ENCODE measurements at places on chromosomes 4 and X.

GRCh38 chrX:109270580-109271484 lies 211.1 kb downstream of the GUCY2F start:
- DNase-seq: peak; percentile 12

GRCh38 chr4:38565271-38566199 lies 98.5 kb upstream of the KLF3 start:
- DNase-seq: no peak

DNA sequence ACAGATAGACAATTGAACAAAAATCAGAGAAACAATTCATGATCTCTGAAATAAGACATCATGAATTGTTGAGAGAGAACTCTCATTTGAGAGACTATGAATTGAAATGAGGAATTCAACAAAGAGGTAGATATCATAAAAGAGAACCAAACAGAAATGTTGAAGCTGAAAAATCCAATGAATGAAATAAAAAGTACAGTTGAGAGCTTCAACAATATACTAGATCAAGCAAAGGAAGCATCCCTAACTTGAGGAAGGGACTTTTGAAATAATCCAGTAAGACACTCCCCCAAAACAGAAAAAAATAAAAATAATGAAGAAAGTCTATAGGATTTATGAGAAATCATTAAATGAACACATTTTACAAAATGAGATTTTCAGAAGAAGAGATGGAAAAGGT lies 310.0 kb upstream of the PCDH10 start:
- no peak for DNase-seq

DNA sequence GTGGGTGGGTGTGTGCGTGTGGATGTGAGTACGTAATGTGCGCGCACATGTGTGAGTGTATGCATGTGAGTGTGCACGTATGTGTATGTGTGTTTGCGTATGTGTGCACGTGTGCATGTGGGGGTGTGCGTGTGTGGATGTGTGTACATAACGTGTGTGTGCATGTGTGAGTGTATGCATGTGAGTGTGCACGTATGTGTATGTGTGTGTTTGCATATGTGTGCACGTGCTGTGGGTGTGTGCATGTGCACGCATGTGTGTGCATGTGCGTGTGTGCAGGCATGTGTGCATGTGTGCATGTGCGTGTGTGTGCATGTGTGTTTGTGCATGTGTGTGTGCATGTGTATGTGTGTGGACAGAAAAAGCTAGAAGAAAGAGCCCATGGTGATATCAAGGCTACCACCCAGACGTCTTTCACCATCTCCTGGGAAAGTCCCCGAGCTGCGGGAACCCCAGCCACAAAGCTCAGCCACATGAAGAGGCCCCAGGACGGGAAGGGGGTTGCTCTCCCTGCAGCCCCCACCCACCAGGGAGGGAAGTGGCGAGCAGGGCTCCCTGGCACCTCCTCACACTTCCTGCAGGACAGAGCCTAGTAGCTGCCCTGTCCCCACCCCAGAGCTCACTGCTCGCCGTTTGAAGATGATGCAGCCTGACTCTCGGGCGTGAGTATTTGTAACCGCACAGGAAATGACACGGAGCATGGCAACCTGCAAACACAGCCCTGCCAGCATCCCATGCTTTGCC lies 108.3 kb downstream of the DCTD start:
- DNase-seq: peak; percentile 85

- no peak for DNase-seq
Measured at GRCh38 chr4:150152766-150153165, 74.5 kb downstream of the DCLK2 start.

GRCh38 chrX:100120956-100121355 lies 289.1 kb downstream of the PCDH19 start:
- no peak for DNase-seq

DNA sequence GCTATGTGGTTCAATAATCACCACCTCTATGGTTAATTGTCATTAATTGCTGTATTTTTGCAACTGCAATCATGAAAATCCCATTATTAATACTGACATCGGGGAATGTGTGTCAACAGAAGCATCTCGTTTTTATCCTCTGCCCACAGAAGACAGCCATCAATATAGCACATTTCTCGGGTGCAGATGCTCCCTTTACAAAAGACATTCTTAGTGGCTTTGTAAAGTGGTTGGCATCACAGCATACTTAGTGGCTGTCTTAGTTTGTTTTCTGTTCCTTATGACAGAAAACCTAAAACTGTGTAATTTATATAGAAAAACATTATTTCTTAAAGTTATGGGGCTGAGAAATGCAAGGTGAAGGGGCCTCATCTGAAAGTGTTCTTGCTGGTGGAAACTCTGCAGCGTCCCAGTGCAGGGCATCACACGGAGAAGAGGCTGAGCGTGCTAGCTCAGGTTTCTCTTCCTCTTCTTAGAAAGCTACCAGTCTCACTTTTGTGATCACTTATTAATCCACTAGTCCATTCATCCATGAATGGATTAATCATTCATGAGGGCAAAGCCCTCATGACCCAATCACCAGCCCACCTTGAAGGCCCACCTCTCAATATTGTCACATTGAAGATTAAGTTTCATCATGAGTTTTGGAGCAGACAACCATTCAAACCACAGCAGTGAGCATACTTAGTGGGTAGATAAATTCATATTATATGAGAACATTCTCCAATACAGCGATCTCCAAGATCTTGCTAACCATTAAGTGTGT lies 1067.7 kb upstream of the PABPC4L start:
- DNase-seq: no peak

DNA sequence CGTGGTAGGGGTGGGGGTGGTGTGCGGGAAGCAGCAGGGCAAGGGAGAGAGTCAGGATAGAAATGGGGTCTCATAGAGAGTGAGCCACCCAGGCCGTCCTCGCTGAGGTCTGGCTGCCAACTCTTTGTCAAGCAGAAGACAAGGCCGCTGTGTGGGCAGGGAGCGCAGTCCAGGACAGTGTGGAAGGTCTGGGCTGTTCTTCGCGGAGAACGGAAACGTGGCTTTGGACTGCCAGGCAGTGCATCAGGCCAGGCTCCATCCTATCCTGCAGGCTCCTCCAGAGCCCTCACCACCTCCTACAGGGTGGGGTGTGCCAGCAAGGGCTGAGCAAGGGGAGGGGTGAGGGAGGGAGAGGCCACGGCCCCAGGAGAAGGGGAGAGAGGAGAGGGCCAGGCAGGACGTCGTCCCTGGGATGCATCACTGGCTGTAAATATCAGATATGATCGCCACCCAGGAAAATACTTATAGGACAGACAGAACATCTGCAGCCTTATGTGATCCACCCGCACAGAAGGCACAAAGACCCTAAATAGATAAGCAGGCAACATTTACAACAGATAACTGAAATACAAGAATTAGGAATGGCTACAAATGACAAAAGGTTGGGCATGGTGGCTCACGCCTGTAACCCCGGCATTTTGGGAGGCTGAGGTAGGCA lies 85.3 kb downstream of the ABLIM2 start:
- no peak for DNase-seq

- no peak for DNase-seq
Measured at GRCh38 chr4:87849612-87850011, 16.8 kb downstream of the MEPE start.

- DNase-seq: no peak
Measured at GRCh38 chrX:33307911-33308354, 96.6 kb upstream of the DMD start.

- DNase-seq: peak; percentile 77
Measured at GRCh38 chr4:2441393-2442174, 22.8 kb downstream of the CFAP99 start.

- DNase-seq: no peak
Measured at GRCh38 chr4:138224614-138225013, 17.5 kb downstream of the SLC7A11 start.

GRCh38 chr4:88964450-88964849 lies 92.5 kb downstream of the FAM13A start:
- no peak for DNase-seq
